ENCODE measurements at places on chromosomes 1 and 21.
A peak's percentile ranks its signal among the peaks of the same experiment; 100 is the strongest.

- no peaks in the 10 kb centered on the region for H3K27me3 ChIP-seq
- H3K27ac ChIP-seq: no peak overlapping the region
- H3K4me3 ChIP-seq: no peak overlapping the region
- peaks cover 8% of the 10 kb centered on the region for H3K36me3 ChIP-seq
These were observed 11.5 kb downstream of the ABL2 start for GRCh38 chr1:179217943-179218507.

GRCh38 chr1:36481091-36481490 is 1.6 kb downstream of the CSF3R start:
- no peaks in the 10 kb centered on the region for H3K36me3 ChIP-seq
- H3K27me3 ChIP-seq: peaks cover 1% of the 10 kb centered on the region
- peaks cover 12% of the 10 kb centered on the region for H3K4me1 ChIP-seq
- DNase-seq: no peak
- no peak overlapping the region for H3K4me3 ChIP-seq
- H3K27ac ChIP-seq: no peak overlapping the region

DNA sequence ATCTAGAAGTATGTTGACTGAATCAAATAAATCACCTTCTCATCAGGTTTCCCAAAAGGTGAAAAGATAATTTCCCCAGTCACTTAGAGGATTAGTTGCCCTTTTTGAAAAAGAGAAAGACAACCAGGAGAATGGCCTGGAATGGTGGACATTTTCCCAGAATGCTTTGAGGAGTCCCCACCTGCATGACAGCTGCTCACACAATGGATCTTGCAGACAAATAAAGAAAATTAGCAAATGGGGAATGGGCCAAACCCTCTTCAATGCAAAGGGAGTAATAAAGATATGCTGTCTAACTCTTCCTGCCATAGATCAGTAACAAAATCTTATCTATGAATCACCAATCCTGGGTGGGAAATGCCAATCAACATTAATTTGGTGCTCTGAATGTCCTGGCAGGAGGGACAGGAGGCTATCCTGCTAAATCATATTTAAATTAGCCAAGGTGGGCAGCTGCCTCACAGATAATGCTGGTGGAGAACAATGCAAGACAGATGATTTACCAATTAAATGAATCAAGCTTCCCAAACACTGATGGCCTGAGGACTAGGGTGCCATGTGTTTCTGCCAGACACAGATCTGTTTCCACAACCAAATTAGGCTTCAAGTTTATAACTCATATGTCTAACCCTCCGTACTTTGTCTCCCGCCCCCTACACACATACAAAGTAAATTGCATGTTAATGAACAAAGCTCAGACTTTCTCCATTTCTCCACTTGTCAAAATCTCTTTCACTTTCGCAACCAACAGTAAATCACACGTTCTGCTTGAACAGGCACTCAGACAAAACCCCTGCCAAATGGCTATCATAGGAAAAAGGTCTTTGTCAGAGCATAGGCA is 488.0 kb upstream of the PLXNA2 start:
- H3K27ac ChIP-seq: no peak overlapping the region
- H3K27me3 ChIP-seq: peaks cover 10% of the 10 kb centered on the region
- DNase-seq: peak; percentile 6
- peaks cover 7% of the 10 kb centered on the region for H3K4me1 ChIP-seq

- H3K27me3 ChIP-seq: peaks cover 6% of the 10 kb centered on the region
- H3K4me1 ChIP-seq: peaks cover 56% of the 10 kb centered on the region
- no peak overlapping the region for H3K4me3 ChIP-seq
- H3K27ac ChIP-seq: no peak overlapping the region
These were observed 143.6 kb upstream of the RAB4A start for GRCh38 chr1:229127301-229127700.

Measured in activated CD4-positive, alpha-beta T cell treated with anti-CD3 and anti-CD28 coated beads, Interleukin-2, amount 10 ng/mL, durations not matched to agents 7 days and 5 days (primary cell).